ENCODE measurements at places on chromosomes 3 and 15.

DNA sequence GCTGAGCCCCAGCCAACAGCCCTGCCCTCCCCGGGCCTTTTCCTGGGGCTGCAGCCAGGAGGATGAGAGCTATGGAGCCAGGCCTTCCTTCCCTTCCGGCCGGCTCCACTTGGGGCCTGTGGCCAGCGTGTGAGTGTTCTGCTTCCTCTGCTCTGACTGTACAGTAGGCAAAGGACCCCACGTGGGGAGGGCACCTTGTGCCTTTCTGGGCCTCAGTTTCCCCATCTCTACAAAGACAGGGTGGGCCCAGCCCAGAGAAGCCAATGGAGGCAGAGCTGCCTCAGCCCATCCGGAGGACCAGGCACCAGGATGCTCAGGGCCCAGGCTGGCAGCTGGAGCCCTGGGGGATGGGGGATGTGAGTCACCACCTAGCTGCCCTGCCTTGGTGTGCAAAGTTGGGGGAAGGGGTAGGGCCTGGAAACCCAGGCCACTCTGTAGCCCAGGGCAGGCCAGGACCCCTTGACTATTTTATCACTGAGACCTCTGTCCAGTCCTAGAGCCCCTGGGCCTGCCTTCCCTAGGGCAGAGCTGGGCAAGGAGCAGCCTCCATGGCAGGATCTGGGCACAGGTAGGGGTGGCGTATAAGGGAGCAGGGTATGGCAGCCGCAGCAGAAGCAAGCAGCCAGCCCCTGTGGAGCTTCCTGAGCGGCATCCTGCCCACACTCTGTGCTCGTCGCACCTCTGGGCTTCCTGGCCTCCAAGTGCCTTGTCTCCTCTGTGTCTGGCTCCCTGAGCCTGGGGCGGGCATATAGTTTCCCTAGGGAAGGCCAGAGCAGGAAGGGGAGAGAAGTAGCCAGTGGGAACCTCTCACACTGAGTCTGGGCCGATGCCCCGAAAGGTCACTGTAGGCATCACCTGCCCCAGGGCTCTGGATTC is 1.8 kb downstream of the PSTPIP1 start:
- DNase-seq = no peak

GRCh38 chr3:21533002-21533401 is 218.0 kb downstream of the ZNF385D start:
- DNase-seq = no peak

GRCh38 chr3:112389961-112390360 is 57.0 kb downstream of the CD200 start:
- DNase-seq = no peak

DNA sequence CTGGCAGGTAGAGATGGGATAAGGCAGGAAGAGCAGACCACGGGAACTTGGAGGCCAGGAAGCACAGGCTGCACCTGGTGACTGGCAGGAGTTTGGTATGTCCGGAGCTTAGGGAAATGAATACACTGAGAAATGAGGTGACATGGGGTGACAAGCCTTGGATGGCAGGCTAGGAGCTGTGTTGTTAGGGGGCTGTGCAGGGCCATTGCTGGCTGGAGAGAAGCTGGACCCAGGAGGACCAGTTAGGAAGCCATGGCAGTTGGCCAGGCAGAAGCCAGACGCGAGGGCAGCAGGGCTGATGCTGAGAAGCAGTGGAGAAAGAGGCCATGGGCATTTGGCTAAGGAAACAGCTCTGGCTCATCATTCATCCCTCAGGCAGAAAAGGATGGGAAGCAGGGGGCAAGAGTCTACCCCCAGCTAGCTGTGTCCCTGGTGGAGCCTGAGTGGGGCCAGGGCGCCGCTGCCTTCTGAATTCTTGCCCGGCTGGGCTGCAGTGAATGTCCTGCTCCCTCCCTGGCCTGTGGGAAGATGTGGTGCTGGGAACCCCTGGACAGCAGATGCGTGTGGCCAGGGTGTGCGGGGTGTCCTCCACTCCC is 255.8 kb downstream of the FAM43A start:
- DNase-seq = no peak

Data from cerebellar nuclear complex (tissue), 1 donor.